ENCODE measurements at places on chromosomes 3 and 15. TPM values are rescaled to one million over a fixed set of nuclear protein-coding genes. Genes with fewer than 3 reads are reported as not detected.
A peak's percentile ranks its signal among the peaks of the same experiment; 100 is the strongest.

GRCh38 chr3:73056014-73056844 is 5.2 kb upstream of the EBLN2 start:
- DNase-seq = no peak

- peak; percentile 94 for DNase-seq
Measured at GRCh38 chr3:129558772-129559564, 16.0 kb downstream of the H1-8 start.

- no peak for DNase-seq
Measured at GRCh38 chr15:29749365-29750086, 72.7 kb downstream of the TJP1 start.

DNA sequence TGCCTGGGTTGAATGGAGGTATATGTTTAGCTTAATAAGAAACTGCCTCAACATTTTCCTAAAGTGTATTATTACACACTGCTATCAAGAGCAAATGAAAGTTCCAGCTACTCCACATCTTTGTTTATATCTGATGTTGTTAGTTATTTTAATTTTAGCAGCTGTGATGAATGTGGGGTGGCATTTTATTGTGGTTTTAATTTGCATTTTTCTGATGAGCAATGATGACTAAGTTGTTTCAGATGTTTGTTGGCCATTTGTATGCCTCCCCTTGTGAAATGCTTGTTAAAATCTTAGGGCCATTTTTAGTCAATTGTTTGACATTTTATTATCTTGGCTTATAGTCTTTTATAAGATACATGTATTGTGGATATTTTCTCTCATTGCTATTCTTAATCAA is 260.4 kb upstream of the SLCO3A1 start:
- peak; percentile 7 for DNase-seq

GRCh38 chr3:129608087-129608935 is 1.8 kb upstream of the PLXND1 start:
- DNase-seq = peak; percentile 44

GRCh38 chr3:65548848-65549625 is 489.7 kb downstream of the MAGI1 start:
- DNase-seq = no peak

DNA sequence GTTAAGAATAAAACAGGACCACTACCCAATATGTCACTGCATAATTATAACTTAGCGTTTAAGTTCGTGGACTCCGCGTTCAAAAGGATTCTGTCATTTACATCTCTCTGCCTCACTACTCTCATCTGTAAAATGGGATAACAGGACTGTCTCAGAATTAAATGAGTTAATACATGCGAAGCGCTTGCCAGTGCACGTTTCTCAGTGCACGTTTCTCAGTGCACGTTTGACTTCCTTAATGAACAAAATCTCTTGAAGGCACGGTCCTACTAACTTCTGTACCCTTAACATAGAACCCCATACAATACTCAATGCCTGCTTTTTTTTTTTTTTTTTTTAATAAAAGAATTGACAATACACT is 499 bp downstream of the RABL3 start:
- no peak for DNase-seq

DNA sequence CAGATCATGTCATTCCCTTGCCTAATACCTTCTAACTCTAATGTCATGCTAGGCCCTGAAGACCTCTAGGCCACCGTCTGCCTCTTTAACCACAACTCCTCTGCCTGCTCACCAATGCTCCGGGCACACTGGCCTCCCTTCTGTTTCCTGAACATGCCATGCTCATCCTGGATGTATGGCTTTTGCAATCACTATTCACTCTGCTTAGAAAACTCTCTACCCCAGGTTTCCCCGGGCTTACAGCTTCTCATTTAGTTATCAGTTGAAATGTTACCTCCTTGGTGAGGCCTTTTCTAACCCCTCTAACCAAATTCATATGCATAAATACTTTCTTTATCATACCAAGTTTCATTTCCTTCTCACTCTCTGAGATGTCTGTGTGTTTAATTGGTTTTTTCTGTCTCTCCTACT is 727.8 kb upstream of the CFAP20DC start:
- DNase-seq = no peak

DNA sequence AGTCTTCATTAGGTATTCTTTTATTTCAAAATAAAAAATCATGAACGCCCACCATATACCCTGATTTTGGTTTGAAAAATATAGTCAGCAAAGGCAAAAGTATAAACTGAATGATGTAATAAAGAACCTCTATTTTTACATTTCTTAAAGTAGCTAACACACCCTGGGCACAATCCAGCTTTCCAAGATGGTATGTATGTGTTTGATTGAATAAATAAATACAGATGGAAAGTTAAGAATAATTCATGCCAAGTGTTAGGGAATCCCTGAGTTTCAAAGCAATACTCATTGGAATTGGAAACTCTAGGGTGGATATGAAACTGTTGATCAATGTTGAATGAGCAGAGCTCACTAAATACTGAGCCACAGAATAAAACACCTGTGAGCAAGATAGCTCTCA is 63.9 kb upstream of the TRIM42 start:
- DNase-seq = no peak

- no peak for DNase-seq
Measured at GRCh38 chr3:13166243-13167063, 93.2 kb upstream of the IQSEC1 start.

GRCh38 chr3:161454615-161455014 is 42.0 kb upstream of the OTOL1 start:
- no peak for DNase-seq

- peak; percentile 54 for DNase-seq
Measured at GRCh38 chr3:37906734-37907282, 45.1 kb downstream of the CTDSPL start.

GRCh38 chr15:43465100-43465499 is 27.9 kb downstream of the TP53BP1 start:
- peak; percentile 25 for DNase-seq

- DNase-seq = no peak
Measured at GRCh38 chr15:99149366-99149765, 44.5 kb downstream of the SYNM start.

DNA sequence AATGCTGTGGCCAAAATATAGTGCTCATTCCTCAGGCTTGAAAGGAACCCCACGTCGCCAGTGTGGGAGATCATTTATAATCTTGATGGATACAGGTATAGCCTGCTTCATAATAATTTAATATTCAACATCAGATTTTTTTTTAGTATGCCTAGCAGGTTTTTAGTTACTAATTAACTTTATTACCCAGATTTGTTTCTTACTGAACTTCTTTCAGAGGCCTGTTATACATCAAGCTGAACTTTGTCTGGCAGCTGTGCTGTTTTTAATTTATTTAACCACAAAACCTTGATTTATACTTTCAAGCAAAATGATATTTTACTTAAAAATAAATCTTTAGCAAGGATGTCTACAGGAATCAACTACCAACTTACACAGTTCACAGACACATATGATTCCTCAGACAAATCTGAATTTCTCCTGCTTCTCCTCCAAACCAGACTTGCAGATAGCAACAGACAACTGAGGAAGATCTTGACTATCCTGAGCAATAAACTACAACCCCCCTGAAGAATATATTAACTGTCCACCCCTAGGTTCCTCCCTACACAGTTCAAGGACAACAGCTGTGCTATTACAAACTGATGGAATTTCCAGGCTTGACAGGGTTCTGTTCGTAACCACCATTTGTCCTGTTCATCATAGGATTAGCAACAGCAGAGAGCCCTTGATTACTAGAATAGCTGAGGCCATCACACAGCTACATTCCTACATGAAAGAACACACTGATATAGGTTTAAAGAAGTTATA is 610 bp downstream of the MAP4 start:
- peak; percentile 81 for DNase-seq

GRCh38 chr3:15771444-15771843 is 26.3 kb downstream of the ANKRD28 start:
- DNase-seq = no peak

GRCh38 chr15:73571346-73571745 is 61.8 kb downstream of the NPTN start:
- no peak for DNase-seq

GRCh38 chr15:66565741-66566144 is at the start of gene LCTL:
Gene LCTL (minus strand): TSS chr15:66565998. CDS start chr15:66565365, 633 bp downstream.
- peak; percentile 71 for DNase-seq

GRCh38 chr15:72200395-72201237 is 3.0 kb upstream of the GRAMD2A start:
- peak; percentile 44 for DNase-seq

UBE2E2 gene
- 44.3 TPM for total RNA-seq

SLCO2A1 gene
- not detected for total RNA-seq

FANCD2OS gene
- total RNA-seq = not detected

CAV3 gene
- total RNA-seq = 90.5 TPM

ACP3 gene
- 0.57 TPM for total RNA-seq

DUOXA1 gene
- total RNA-seq = not detected

OSBPL10 gene
- total RNA-seq = 15.5 TPM

CAPN7 gene
- total RNA-seq = 36.0 TPM

CGNL1 gene
- 4.0 TPM for total RNA-seq

HEXA gene
- total RNA-seq = 159 TPM

CHRNA3 gene
- not detected for total RNA-seq

GOLGA6L7 gene
- not detected for total RNA-seq
